ENCODE measurements at places on chromosomes 13 and 19.

DNA sequence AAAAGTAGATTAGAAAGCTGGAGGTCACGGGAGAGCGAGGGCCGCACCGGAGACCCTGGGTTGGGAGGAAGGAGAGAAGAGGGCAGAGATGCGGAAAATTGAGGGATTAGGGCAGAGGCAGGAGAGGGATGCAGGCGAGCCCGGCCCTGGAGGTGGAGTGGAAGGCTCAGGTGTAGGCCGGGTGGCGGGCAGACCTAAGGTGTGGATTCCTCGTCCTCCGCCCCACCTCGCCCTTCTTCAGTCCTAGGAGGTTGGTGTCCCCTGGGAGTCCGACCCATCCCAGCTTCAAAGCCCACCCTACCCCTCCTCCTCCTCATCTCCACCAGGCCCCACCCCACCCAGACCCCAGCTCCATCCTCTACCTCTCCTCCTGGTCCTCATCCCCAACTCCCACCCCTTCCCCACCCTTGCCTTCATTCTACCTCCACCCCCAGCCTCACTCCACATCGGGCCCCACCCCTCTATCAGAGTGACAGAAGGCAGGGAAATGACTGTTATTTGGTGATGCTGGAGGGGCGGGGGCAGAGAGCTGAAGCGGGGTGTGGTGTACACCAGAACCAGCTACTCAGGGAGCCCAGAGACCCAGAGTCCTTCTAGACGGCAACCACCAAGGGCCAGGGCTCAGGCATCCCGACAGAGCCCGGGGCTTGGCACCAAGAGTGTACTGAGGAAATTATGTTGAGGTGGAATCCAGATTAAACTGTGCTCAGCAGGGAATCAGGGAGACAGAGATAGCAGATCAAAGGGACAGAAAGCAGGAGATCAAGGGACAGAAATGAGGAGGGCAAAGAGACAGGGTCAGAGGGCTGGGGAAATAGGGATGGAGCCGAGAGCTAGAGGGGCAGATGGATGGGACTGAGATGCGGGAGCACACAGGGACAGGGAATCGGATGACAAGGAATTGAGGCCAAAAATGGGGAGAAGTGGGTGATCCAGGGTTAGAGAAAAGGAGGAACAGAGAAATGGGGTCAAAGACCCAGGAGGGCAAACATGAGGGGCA, 6.4 kb downstream of the ERFL start:
- no peak for DNase-seq

DNA sequence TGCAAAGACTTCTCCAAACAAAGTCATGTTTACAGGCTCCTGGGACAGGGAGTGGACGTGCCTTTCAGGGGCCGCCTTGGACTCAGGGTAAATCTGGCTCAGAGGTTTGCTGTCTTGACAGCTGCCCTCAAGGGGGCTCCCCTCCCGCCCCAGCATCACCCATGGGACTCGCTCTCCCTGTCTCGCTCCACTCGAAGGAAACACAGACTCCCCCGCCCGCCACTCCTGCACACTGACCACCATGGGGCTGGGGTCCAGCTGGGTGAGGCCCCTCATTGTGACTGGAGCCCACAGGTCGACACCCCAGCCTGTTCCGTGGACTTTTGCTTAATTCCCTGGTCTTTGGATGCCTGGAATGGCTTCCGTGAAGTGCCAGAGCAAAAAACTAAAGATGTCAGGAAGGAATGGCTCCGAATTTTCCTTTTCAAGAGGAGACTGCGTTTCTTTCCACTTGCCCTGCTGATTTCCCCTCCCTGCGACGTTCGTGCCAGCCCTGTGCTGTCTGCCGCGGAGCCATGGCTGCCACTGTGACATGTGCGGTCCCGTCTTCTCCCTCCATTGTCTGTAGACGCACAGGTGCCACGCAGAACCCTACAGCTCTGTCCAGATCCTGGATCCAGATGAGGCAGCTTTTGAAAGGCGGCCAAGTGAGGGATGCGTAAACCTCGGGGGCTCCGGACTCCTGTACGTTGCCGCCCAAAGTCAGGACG, 48.6 kb downstream of the MCF2L start:
- DNase-seq, result no peak

GRCh38 chr19:8304841-8305621, 3.1 kb downstream of the CD320 start:
- DNase-seq, result no peak

- DNase-seq, result peak; percentile 60
These were observed 67.4 kb upstream of the CLDN10 start for GRCh38 chr13:95485045-95485517.

GRCh38 chr13:32025730-32026129, 5.8 kb upstream of the FRY start:
- DNase-seq, result no peak

- DNase-seq, result no peak
These were observed 22.8 kb downstream of the RFX1 start for GRCh38 chr19:13983213-13983889.

DNA sequence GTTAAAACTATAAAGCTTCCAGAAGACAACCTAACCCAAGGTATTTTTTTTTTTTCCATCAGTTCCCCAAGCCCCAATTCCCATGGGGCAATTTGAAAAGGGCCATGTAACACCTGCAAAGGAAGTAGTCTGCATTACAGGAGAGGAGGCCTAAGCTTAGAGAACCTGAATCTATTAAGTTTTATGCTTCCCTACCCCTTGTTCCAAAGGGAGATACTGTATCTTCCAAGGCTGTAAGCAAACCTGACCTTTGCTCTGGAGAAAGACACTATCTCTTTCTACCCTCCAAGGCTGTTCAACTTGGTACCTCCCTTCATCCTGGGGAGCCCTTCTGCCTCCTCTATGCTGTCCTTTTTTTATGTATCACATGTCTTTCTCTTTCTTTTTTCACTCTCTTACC, 15.0 kb downstream of the KATNAL1 start:
- no peak for DNase-seq

GRCh38 chr19:55432241-55432959, 10.7 kb downstream of the SHISA7 start:
- DNase-seq, result peak; percentile 19

- no peak for DNase-seq
These were observed 843 bp downstream of the MEX3D start for GRCh38 chr19:1567116-1567847.

DNA sequence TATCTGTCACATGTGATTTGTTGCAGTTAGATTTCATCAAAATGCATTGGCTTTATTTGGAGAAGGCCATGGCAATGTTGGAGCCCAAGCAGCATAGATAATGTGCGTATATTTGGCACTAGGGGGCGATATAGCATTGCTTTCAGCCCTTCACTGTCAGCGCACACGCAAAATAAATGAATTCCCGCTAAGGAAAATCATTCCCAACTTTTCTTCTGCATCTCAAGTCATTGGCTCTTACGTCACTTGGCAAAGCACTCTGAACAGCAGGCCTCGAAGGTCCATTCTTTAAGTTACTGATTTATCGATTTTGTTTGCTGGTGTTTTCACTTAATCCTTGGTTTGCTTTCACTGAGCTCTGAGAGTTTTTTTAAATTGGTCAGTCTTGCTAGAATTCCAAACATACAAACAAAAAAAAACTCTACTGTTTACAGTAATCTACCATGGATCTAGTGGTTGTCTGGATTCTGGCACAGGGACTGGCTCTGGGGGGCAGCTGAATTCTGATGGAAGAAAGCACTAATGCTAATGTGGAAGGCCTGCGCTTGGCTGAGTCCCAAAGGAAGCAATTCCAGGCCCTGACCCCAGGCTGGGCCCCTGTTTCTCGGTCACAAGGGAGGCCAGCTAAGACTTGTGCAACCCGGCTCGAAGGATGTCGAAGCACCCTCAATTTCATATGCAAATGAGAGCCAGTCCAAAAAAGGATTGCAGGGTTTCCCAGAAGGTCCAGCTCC, 97.7 kb upstream of the IPO5 start:
- DNase-seq, result peak; percentile 77

DNA sequence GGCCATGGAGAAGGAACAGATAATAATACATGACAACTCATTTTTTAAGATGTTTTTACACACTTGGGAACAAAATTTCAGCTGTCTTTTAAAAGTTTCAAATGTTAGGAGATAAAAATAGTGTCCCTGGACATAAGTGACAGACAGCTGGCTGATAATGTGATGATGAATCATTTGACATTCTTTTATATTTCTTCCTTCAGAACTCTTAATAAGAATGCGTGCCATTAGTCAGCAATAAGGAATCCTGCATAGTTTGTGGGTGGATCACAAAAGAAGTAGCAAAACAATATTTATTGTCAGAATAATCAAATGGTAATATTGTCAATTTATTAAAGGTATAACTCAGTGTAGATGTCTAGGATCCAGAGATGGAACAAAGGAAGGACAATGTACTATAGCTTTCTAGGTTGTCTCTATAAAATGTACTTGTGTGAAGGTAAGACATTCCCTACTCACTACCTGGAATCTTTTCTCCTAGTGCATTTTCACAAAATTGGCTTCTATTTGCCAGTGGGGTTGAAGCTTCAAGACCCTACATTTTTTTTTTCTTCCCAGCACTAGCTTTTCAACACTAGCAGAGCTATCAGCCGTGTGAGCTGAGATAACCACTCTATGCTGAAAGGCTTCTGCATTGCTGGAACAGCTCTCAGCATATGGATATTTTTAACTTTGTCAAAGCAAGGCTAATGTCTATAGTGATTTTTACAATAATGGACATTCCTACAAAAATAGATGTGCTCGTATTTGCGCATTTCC, 175.6 kb upstream of the SLITRK6 start:
- DNase-seq, result peak; percentile 64

DNA sequence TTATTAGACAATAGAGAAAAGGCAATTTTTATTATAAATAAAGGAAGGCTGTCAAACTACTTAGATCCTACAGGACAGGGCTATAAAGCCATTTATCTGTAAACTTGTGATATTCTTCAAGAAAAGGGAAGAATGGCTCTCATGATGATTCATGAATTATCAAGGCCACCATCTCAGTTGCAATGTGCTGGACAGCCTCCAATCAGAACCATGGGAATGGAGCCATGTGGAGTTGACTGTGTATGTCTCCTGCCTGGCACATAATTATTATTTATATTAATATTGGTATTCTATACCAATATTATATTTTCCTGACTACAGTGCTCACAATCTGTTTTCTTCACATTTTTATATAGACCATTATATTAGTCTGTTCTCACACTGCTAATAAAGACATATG, 560.5 kb upstream of the MIR17HG start:
- DNase-seq, result no peak

DNA sequence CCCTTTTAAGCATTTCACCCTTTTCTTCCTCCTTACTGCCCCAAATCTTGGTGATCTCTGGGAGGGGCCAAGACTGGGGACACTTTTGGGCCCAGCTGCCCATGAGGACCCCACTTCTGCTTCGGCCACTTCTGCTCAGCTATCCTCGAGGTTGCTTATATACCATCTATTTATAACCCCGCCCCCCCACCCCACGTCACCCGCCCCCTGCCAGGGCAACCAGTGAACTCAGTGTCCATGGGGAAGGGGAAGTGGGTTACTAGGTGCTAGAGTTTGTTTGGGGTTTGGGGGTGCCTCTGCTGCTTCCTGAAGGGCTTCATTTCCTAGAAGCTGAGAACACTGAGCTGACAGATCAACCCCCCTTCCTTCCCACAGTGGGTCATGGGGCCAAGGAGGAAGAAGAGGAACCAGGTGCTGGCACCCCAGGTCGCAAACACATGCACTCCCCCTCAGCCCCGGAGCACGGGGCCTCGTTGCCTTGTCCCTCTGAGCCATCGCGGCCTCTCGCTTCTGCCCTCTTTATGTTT, 6.1 kb upstream of the ADGRE5 start:
- no peak for DNase-seq

DNA sequence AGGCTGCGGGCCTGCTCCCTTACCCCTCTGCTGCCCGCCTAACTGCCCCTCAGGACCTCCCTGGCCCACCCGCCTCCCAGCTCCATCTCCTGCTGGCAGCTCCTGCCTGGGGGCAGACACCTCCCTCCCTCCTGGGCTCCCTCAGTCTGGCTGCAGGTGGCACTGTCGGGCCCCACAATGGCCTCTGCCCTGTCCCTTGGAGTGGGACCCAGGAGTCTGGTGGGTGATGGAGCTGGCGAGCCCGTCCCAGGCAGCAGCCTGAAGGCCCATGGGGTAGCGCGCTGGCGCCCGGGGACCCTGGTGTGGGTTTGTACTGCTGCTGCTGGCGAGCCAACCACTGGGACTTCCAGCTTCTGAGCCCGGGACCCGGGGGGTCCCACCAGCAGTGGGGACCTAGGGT, 83.6 kb downstream of the KDM4B start:
- no peak for DNase-seq

GRCh38 chr13:34338102-34338501, 520.2 kb downstream of the RFC3 start:
- peak; percentile 8 for DNase-seq

DNA sequence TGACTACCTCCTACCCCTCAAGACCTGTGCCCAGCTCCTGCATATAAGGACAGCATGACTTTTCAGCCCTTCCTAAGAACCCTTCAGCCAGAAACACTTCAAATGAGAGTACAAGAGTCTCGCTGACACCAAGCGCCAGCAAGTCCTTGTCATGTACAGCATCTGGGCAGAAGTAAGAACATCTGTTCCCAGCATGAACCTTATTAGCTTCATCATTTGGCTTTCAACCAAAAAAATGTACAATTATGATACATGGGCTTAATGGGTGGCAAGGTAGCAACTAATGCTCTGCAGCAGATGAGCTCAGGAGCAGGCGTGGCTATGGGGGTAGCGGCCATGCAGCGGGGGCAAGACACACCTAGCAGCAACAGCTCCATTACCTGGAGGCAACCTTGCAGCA, 487.6 kb downstream of the COG6 start:
- no peak for DNase-seq

DNA sequence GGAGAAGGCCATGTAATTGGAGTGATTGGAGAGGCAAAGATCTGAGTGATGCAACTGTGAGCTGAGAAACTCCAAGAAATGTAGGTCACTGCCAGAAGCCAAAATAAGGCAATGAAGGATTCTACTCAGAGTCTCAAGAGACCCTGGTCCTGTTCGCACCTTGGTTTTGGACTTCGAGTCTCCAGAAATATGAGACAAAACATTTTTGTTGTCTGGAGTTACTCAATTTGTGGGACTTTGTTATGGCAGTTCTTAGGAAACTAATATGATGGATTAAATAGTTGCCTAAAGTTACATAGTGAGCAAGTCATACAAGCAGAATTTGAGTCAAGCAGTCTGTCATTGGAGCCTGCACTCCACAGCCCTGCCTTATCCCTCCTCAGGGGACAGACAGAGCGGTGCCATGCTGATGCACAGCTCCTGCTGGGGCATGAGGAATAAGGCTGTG, 104.2 kb downstream of the ITGBL1 start:
- no peak for DNase-seq

GRCh38 chr19:31274251-31275067, 74.8 kb downstream of the TSHZ3 start:
- no peak for DNase-seq

DNA sequence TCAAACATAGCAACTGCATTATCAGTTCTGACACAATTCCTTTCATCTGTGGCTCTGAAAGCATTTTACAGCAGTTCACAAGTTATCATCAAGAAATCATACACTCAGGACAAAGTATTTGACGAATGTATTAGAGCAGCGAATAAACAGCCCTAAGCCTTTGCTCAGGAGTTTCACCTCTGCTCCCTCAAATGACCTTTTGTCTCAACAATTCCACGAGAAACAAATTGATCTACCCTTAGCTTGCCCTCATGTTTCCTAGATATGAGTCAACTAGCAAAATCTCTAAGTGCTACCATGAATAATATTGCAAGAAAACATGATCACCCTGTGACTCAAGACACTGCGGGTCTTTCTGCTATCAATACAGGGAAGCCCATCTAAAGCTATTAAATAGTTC, 396.1 kb downstream of the EFNB2 start:
- DNase-seq, result no peak

GRCh38 chr19:35507561-35507960, 5.9 kb downstream of the DMKN start:
- no peak for DNase-seq
